Mesothelial cell of epicardium (in vitro differentiated cells): ENCODE measurements at places on chromosomes 5 and 9.

- no peak for DNase-seq
Measured at GRCh38 chr5:176682016-176682531, 34.8 kb downstream of the TSPAN17 start.

DNA sequence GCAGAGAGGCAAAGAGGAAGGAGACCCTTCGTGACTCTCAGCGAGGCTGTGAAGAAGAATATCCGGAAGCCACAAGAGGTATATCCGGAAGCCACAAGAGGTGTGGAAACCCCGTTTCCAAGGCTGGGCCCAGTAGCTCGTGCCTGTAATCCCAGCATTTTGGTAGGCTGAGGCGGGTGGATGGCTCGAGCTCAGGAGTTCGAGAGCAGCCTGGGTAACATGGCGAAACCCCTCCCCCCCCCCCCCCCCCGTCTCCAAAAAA, 612 bp upstream of the BBLN start:
- DNase-seq = no peak

GRCh38 chr9:89278551-89278950, 32.4 kb upstream of the CKS2 start:
- no peak for DNase-seq

- DNase-seq = no peak
Measured at GRCh38 chr5:151347369-151347768, at the start of gene SLC36A2. SLC36A2 (minus strand) TSS chr5:151347559; CDS start chr5:151347460, 99 bp downstream.
